ENCODE measurements at places on chromosomes 11 and 22.

- DNase-seq: no peak
Measured at GRCh38 chr11:129291546-129291945, 84.1 kb upstream of the BARX2 start.

- DNase-seq: no peak
Measured at GRCh38 chr11:1921574-1922141, 2.2 kb downstream of the TNNT3 start.

GRCh38 chr22:32533265-32534111 lies 58.9 kb downstream of the FBXO7 start:
- no peak for DNase-seq

DNA sequence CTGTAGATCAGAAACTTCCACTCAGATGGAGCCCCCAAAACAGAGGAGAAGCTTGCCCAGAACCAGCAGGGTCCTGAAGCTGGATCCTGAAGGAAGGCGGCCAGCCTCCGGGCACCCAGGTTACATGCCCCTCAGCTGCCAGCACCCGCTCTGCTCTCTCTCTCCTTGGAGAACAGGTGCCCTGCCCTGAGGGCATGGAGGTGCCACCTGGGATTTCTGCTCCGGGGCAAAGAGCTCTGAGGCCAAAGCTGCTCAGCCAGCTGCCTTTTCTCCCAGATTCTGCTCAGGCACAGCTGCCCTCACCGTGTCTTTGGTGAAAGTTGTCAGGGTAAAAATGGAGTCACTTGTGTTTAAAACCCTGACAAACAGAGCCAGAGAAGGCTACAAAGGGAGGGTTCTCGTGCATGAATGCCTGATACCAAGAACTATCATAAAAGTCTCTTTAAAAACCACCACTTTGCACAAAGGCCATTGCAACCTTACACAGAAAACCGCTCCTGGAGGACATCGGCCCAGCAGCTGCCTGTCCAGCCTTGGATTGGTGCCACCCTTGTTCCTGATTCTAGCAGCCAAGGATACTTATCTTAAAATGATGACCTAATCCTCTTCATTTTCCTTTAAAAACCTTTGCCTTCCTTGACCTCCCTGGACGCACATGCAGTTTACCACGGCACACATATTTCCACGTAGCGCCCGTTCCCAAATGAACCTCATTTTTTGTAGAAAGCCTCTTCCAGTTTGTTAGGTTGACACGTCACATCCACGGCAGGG lies 140.0 kb downstream of the CACNA1I start:
- DNase-seq: no peak

DNA sequence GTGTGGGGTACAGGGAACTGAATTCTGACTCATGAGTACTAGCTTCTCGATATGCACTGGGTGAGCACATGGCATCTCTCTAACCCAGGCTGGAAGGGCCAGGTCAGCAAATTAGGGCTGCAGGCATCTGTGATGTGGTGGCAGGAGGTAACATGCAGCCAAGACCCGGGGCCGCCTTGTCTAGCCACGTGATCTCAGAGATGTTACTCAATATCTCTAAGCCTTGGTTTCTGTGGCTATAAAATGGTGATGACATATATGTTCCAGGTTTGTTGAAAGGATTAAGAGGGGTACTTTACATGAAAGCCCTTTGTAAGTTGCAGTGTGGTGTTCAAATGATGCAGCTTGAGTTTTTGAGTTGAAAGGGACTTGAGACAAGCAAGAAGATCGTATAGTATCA lies 3.2 kb downstream of the ST14 start:
- no peak for DNase-seq

GRCh38 chr11:119673759-119674336 lies 55.2 kb downstream of the NECTIN1 start:
- no peak for DNase-seq

- DNase-seq: no peak
Measured at GRCh38 chr11:15770798-15771414, 585.4 kb downstream of the SOX6 start.

- no peak for DNase-seq
Measured at GRCh38 chr22:36900880-36901279, 12.5 kb upstream of the CSF2RB start.

GRCh38 chr11:23134627-23135026 lies 274.4 kb upstream of the CCDC179 start:
- DNase-seq: no peak

DNA sequence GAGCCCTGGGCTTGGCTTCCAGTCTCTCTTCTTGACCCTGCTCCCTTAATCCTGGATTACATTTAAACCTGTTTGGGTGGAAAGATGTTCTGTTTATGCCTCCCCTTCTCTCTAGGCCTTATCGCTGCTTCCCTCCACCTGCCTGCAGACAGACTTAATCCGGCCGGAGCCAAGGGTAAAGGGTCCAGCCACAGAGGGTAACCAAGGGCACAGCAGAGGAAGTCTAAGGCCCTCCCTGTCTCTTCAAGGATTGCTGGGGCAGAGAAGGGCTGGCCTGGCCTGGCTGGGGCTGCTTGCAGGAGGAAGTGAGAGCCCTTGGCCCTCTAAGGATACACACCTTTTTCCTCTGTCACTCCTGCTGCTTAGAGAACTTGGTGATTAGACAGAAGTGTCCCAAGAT lies 2.1 kb downstream of the GAL3ST3 start:
- DNase-seq: no peak

- DNase-seq: no peak
Measured at GRCh38 chr11:35615921-35616900, 2.0 kb upstream of the FJX1 start.
